Liver (tissue), 10 donors: ENCODE measurements at places on chromosomes 2 and 18.

- no peak for DNase-seq
These were observed 38.1 kb upstream of the MMADHC start for GRCh38 chr2:149625671-149626070.

DNA sequence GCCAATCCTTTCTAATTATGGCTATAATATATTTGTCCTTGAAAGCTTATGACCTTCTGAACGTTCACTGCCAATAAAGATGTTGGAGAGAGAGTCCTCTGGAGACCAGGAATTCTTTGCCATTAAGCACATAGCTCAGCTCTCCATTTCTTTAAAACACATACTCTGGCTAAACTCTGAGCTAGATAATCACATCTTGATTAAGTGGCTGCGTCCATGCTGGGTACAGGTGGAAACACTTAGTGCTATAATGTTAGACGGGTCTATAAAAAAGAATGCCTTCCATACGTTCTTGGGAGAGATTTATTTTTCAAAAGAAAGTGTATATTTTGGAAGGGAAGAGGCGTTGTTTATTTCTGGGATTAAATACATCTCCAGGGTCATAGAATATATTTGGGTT lies 314.5 kb downstream of the LPIN1 start:
- no peak for DNase-seq

- DNase-seq = no peak
These were observed 18.4 kb downstream of the NCOA1 start for GRCh38 chr2:24509425-24509824.

DNA sequence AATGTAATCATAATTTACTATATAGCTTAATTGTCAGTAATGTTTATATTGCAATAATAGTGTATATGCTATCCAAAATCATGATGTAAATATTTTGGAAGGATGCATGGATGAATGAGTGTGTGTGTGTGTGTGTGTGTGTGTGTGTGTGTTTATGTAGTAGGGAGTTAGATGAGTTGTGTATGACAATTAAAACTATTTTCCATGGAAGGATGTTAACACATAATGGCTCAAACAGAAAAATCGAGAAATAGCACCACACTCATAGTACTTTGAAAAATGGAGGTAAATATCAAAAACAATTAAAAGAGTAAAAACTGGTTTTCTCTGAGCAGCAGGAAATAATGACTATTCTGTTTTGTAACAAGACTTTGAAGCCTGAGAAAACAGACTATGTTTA lies 8.1 kb upstream of the IL36A start:
- DNase-seq = no peak
